ENCODE measurements at places on chromosomes 3 and 15.

GRCh38 chr15:65326117-65326526 is 21.6 kb downstream of the RNU5B-1 start:
- no peak for DNase-seq

- DNase-seq, result no peak
These were observed 487.2 kb upstream of the FRG2C start for GRCh38 chr3:75176937-75177336.

DNA sequence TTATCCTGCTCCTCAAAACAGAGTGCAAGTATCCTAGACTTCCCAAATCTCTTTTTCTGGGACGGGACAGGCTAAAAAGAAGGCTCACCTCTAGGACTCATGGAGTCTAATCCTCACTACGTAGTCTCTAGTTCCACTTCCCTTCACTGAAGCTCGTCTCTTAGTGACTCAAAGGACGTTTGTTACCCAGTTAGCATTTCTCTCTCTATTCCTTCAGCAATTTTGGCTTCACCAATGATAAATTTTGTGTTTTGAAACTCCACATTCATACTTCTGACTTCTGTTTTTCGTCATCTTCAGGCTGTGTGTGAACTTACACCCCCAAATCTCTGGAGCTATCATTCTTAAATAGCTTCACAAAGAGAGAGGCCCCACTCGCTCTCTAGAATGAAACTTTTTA is 627.1 kb downstream of the NAALADL2 start:
- DNase-seq, result no peak

- DNase-seq, result no peak
These were observed 30.5 kb downstream of the TLNRD1 start for GRCh38 chr15:81031203-81031602.

DNA sequence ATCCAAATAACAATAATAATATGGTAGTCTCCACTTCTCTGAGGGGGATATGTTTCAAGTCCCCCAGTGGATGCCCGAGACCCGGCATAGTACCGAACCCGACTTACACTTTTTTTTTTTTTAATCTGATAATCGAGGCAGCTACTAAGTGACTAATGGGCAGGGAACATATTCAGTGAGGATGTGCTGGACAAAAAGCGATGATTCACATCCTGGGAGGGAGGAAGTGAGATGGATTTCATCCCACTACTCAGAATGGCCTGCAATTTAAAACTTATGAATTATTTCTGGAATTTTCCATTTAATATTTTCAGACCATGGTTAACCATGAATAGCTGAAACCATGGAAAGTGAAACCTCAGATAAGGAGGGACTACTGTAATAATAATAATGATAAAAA is 49.5 kb upstream of the SELENOK start:
- DNase-seq, result no peak

GRCh38 chr15:70153921-70154717 is 56.4 kb upstream of the TLE3 start:
- no peak for DNase-seq

GRCh38 chr3:179881791-179882190 is 154.9 kb downstream of the PEX5L start:
- DNase-seq, result no peak

DNA sequence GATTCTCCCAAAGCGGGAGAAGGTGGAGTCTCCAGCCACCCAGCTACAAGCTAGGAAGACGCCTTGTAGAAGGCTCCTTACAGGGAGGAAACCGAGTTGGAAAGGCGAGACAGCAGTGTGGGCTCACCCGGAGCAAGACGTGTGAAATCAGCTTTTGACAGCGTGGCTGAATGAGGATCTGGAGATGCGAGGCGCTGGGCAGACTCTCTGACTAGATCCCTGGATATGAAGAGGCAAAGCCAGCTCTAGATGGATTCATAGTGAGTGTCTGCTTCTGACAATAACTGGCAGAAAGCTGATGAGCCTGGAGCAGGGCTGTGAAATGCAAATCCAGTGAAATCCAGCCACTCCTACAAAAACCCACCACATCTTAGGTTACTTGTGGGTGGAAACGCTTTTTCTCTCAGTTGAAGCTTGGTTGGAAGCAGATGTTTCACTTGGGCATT is 41.0 kb downstream of the GOLGA6A start:
- DNase-seq, result no peak

- no peak for DNase-seq
These were observed 35.3 kb downstream of the KLF13 start for GRCh38 chr15:31361764-31362515.

GRCh38 chr3:194223951-194224350 is 88.0 kb downstream of the HES1 start:
- no peak for DNase-seq

DNA sequence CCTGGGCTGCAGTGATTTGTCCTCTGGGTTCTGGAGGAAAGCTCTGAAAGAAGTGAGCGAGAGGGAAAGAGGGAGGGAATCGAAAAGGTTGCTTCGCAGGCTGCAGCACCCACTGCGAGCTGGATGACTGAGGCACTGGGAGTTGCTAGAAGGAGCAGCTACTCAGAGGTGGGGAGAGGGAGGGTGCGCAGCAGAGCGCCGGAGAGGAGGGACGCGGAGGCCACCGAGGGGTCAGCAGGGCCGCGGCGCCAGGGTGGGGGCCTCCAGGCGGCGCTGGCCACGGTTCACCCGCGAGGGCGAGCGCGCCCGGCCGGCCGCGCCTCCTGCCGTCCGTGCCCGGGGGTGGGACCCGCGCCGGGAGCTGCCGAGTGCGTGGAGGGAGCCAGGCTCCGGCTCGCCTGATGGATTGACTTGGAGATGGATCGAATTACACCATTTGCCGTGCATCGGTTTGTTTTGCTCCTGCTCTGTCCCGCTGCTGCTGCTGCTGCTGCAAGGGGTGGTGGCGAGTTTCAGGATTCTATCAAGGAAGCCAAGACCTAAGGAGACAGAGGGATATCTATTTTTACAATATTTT is at the start of gene SEMA6D:
SEMA6D (plus strand) TSS at position 470 of the 577 bp plus-strand sequence. CDS start 42,294 bp downstream, outside the sequence.
- DNase-seq, result peak; percentile 73

GRCh38 chr3:70973558-70973957 is 610.0 kb downstream of the FOXP1 start:
- no peak for DNase-seq

DNA sequence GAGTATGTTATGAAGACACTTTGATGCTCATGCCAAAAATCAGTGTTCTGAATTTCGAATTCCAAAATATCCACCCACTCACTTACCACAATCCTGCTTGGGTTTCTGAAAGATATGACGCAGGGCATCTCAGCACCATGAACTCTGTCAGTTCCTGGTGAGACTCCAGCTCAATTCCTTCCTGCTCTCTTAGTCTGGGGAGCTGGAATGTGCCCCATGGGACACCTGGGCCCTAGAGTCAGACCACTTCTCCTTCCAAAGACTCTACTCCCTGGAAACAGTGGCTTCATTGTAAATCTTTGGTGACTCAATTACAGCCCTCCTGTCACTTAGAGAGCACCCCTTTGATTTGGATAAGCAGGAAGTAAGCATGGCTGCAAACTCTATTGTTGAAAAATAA is 50.5 kb downstream of the CD86 start:
- DNase-seq, result no peak

GRCh38 chr3:126153695-126154360 is 26.6 kb downstream of the ALDH1L1 start:
- no peak for DNase-seq

DNA sequence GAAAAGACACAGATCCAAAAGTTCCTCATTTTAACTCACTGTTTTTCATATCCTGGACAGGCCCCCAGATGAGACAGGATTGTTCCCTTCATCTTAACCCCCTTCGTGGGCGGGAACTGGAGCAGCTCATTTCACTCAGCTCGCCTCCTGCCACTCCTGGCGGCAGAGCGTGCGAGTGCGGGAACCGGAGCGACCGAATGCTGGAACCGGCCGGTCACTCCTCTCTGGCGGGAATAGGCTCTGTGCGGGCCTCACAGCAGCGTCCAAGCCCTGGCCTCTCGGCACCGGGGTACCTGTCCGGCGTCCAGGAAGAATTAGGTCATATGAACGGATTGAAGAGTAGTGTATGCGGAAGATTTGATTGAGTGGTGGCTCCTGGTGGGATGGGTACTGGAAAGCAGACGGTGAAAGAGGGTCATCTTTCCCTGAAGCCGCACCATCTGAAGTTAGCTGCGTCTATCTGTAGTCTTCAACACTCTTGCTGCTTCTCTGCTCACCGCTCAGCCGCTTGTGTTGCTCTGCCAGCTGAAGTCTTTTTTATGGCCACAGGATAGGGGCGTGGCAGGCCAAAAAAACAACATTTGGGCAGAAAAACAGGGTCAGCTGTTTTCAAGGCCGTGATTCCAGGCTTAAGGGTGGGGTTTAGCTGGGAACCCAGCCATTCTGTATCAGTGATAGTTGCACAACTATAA is 42.3 kb upstream of the FXR1 start:
- peak; percentile 3 for DNase-seq

DNA sequence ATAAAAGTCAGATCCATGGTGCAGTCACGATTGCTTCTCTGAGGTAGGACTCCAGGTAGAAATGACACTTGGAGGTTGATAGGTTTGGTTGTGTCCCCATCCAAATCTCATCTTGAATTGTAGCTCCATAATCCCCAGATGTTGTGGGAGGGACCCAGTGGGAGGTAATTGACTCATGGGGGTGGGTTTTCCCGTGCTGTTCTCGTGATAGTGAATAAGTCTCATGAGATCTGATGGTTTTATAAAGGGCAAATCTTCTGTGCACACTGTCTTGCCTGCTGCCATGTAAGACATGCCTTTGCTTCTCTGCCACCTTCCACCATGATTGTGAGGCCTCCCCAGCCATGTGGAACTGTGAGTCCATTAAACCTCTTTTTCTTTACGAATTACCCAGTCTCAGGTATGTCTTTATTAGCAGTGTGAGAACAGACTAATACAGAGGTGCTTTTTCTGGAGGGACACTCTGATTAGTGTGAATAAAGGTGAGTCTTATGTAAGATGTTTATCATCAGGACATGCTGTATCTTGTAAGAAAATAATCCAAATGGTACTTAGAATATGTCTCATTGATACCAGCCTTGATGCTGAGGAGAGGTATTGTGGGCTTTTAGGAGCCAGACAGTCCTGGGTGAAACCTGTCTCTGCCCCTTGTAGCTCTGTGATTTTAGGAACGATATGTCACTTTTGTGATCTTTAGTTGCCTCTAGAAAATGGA is 43.0 kb downstream of the SLCO3A1 start:
- no peak for DNase-seq

DNA sequence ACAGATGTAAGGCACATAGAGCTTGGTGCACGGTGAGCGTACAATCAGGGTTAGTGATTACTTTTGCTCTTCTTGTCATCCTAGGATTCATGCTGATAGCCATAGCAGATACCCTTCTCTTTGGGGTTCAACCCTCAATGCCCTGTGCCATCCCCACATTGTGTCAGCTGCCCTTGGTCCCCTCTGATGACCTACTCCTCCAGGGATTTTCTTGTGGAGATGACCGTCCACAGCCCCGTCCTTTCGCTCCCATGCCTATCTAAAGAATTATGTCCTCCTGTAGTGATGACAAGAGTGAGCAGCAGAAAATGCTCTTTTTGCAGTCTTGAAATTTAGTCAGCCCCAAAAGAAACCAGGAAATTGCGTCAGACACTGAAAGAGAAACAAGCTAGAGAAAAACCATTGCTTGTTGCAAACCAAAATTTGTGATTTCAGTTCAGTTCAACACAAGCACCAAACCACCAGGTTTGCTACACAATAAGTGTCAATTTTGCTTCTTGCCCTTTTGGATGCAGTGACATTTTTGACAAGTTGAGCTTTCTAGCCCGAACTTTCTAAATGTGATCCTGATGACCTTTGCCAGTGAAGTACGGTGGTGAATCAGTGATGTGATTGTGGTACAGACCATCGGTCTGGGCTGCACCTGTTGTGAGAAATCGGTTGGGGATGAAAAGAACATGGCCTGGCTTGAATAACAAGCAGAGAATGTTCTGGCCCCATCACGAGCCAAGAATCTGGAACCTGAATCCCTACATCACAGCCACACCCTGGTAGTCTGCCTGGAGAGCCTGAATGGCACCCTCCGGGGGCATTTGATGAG is 41.3 kb downstream of the CMTM7 start:
- DNase-seq, result no peak

DNA sequence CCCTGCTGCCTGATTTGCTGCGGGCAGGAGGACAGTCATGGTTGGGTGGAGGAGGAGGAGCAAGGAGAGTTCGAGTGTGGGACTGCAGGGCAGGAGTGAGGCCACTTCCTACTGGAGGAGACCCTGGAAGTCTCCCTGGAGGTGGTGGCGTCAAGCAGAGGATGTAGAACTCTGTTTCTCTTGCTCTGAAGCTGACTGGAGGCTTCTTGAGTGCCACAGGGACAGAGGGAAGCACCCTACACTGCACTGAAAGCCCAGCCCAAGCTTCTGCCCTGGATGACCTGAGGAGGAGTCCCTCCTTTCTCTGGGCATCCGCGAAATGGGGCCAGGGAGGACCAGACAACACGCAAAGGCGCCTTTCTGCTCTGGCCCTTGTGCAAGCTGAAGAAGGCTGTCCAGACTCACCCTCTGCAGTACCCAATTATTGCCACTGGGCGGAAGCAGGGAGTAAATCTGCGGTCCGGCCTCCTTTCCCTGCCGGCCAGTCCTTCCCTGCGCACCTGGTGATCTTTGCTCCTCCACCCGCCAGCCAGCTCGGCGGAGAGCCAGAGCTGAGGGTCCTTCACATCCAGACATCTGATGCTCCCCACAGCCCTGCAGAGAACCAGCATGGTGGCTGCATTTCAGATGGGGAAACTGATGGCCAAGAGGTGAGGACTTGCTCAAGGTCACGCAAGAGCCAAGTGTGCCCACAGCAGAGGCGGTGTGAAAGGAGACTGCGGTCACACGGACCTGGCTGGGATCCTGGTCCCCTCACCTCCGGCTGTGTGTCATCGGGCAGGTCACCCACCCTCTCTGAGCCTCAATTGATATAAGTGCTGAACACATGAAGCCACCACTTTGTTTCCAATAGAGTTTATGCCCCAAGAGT is 207.1 kb downstream of the TBC1D2B start:
- DNase-seq, result no peak

DNA sequence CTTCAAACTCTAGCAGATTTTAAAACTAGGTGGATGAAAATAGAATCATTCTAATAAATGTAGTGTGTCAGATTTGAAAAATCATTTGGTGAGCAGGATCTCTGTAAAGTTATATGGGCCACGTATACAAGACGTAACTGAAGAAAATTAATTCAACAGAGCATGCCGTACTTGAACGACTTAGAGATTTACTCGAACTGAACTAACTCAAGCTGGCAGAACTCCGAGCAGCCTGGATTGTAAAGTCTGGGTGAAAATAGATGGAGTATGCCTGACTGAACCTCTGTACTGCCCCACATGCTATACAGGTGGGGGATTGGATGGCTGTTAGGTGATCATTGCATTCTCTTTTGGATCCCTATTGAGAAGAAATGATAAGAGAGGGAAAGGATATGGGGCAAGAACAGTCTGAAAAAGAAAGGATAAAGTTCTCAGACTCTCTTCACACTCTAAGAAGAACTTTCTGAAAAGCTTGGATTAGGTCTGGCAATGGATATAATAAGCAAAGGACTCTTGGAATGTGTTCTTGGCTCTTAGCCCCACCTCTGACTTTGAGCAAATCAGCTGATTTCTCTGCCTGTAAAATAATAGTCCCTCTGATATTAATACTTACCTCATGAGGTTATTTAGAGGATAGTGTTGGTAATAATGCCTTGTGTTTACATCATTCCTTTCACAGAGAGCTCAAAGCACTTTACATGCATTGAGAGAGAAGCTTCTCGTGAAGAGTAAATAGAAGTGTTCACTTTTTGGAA is 147.5 kb downstream of the FILIP1L start:
- DNase-seq, result no peak
